NCI-H1417 treated with DMSO at 0.1 percent for 48 hours (cell line): ENCODE measurements at places on chromosomes 5 and 9.
A peak's percentile ranks its signal among the peaks of the same experiment; 100 is the strongest.

GRCh38 chr5:20469792-20470191 is 481.8 kb upstream of the CDH18 start:
- no peak for DNase-seq

DNA sequence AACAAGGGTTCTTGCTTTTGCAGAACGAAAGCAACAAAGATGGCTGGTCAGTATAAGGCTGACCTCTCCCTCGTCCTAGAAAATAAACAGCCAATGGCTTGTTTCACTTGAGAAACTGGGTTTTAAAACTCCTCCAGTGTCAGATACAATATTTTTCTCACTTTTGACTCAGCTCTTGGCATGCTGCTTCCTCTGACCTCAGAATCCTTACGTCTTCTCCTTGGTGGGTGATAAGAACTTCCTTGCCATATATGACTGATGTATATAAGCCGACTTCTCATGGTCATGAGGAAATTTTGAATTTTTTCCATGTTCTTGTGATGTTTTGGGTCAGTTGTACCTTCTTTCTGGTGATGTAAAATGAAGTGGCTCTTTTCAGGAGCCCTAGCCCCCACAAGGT is 3.8 kb downstream of the ZNF618 start:
- DNase-seq, result no peak

DNA sequence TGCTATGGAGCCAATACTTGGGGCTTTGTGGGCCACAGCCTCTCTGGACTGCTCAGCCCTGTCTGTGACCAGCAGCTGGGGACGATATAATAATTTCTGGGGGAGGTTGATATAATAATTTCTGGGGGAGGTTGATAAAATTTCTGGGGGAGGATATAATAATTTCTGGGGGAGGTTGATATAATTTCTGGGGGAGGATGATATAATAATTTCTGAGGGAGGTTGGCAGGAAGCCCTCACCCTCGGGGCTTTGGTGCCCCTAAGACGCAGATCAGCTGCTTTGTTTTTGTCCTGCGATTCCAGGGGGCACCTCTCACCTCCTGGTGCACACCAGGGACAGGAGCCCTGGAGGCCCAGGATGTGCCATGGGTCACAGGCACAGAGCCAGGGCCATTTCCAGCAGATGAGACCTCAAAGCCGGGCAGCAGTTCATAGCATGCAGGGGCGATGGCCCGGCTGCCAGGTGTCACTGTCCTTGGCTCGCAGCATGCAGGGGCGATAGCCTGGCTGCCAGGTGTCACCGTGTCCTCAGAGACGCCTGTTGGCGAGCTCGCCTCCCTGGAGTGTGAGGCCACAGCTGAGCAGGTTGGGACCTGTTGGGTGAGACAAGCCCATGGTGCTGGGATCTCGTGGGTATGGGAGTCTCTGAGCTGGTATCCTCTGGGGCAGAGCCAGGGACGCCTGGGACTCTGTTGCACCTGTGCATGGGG is 3.8 kb upstream of the TOR4A start:
- DNase-seq, result no peak

DNA sequence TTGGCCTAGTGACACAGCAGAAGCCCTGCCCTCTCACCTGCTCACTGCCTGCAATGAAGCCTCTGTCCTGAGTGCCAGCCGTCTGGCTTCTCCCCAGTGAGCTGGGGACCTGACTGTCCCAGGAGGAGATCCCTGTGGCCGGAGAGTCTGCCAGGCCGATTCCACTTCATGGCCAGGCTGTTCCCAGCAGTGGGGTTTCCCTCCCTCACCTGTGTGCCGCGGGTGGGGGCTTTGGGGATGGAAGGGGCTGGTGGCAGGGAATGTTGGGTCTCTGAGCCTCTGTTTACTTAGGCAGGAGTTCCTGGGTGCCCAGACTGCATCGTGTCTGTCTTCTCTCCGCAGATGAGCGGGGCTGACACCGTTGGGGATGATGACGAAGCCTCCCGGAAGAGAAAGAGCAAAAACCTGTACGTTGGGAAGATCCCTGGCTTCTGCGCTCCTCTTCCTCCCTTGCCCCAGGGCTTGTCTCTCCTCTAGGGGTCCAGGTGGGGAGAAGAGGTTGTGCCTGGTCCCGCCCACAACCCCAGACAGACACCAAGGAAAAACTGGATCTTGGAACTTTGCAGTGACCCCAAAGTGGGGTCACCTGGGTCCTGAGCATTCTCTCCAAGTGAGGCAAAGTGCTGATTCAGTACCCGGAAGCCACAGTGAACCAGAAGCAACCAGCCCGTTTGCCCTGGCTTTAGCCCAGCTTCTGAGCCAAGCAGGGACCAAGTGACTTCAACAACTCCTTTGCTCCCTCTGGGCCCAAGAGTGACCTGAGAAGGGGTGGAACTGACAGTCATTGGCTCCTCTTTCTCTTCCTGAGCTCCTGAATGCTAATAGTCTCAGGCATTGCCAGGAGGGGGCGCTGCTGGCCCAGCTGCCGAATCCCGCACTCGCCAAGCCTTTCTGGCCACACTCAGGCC is 127.7 kb downstream of the RGS3 start:
- DNase-seq, result no peak

DNA sequence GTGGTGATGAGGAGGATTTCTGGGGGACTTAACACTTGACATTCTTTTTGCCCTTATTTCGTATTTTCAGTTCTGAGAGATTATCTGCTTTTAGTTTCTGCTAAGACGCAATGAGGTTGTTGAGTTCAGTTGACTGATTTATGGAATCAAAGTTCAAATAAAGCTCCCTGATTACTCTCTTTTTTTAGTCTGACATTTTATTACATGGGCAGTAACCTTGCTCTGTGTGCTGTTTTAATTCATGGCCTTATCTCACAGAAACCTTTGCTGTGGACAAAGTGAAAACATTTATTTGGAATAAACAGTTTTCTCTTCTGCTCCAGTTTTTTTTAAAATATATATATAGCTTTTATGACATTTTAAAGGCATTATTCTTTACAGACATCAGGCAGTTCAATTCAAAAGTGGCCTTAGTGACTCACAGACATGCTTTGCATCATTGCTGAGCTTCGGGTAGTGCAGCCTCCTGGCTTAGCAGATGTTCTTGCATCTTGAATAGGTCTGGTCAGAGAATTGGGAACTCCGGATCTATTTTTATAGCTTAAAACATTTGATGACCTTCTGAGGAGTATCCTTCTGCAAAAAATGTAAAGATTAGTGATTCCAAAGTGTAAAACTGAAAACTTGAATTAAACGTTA is 162.9 kb downstream of the FAM170A start:
- DNase-seq, result no peak

GRCh38 chr5:72540759-72541438 is 33.7 kb upstream of the ZNF366 start:
- no peak for DNase-seq

DNA sequence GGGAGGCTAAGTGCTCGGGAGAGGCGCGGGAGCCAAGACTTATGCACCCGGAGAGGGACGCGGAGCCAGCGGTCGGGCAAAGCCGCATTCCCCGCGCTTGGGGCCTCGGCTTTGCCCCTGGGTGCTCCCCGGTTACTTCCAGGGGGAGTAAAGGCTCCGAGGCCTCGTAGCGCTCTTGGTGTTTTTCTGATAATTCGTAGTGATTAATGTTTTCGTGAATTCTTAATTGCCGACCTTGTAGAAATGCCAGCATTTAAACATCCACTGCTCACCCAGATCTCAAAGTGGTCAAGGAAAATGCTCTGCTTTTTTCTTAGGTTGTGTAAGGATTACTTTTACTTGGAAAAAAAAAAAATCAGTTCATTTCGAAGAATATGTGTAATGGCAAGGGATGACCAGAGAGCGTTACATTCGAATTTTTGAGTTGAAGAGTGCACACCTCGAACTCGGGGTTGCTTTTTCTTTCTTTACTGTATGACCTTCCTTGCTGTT is 654 bp upstream of the TUT7 start:
- DNase-seq, result no peak

GRCh38 chr9:122336866-122337555 is 33.8 kb upstream of the PTGS1 start:
- DNase-seq, result no peak

GRCh38 chr5:132425975-132426524 is 56.5 kb downstream of the SLC22A5 start:
- DNase-seq, result no peak

DNA sequence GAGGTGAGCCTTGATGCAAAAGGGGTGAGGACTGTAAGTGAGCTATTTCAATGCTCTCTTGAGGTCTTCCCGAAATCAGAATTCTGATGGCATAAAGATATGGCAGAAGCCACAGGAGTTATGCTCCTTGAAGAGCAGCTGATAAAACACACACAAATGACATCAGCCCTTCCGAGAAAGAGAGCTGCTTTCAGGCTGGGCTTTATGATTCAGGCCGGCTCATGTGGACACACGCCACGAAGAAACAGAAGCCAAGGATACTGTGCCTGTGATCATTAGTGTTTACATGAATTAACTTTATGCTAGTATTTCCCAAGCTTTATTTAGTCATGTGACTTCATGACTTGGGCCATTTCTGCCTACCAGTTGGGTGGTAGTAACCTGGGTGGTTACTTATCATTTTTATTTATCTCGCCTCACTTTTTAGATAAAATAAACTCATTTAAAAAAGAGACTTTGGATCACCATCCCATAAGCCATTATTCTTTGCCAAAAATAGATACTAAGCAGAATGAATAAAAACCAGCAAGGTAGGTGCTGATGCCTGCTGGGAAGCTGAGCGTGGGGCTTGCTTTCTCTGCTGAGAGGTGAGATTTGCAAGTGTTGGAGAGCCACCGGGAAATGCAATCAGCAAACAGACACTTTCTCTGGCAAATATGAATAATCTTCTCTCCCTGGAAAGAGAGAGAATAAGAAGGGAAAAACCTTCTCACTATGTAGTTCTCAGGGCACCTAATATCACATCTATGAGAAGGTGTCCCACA is 73.0 kb upstream of the SLC25A51 start:
- no peak for DNase-seq

DNA sequence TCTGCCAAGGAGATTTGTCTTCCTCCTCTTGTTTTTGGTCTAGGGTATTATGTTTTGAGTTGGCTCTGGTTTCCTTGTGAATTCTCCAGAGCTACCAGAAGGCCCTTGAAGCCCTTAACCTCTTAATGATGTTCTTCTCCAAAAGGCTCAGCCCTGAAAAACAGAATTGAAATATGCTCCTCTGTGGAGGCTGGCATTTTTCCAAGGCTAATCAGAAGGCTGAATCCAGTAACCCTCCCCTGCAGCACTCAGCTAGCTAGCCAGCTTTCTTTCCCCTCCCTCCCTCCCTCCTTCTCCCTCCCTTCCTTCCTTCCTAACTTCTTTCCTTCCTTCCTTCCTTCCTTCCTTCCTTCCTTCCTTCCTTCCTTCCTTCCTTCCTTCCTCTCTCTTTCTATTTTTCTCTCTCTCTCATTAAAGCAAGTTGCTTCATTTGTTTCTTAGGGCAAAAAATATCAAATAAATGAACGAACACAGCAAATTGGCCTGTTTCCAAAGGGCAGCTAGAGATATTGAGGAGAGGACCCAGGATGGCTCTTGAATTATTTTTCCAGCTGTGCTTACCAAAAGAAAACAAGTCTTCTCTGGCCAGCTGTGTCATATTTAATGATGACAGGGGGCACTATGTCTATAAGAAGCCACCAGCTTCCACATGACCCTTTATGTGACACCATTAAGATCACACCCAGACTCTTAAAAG is 38.7 kb downstream of the JAKMIP2 start:
- DNase-seq, result peak; percentile 44

DNA sequence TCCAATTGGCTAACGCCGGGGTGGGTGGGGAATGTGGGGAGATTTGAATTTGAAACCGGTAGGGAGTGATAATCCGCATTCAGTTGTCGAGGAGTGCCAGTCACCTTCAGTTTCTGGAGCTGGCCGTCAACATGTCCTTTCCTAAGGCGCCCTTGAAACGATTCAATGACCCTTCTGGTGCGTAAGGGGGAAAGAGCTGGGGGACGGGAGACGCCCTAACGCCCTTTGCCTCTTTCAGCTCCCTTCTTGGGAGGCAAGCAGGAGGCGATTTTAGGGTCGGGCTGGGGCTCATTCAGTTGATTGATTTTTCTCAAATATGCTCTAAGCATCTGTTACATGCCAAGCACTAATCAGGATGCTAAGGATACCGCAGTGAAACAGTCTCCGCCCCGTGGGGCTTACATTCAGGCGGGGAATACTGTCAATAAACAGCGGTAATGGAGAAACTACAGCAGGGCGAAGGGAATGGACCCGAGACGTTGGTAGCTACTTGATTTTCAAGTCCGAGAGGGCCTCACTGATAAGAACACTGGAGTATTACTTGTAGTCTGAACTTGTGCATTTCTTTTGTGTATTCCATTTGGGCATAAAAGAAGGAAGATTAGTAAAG is at the start of gene HMMR:
TSS of gene HMMR (plus strand) at position 71 of the 610 bp plus-strand sequence. CDS start at position 132, 61 bp downstream.
- no peak for DNase-seq

DNA sequence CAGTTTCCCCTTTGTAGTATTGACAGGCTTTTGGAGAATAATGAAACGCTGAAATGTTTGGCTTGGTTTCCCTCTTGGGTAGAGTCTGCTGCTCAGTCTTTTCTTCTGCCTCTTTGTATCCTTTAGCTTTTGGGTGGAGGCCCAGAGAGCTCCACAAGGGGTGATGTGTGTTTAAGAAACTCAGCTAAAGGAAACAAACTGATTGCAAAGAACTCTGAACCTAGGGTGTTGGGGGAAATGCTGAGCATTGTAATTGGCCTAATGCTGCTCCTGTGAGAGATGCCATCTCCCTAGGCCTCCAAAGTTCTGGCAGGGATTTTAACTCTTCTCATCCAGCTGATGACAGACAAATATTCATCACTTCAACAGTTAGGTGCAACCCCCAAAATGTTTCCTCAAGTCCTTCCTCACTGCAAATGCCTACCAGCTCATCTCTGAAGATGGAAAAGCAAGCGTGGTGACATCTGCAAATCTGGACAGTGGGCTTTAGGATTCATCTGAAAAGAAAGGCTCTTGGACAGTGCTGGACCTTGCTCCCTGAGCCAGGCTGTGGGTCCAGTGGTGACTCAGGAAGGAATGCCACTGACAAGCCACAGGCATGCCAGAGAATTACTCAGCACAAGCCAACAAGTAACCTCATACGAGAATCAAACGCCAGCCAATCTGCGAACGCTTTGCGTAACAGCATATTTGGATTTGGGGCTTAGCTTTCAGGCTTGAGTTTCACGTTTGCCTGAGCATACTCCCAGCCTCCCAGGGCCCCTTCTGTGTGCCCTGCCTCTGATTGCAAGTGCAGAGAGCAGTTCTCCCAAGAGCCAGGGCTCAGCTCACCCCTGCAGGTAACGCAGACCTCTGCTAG is 30.5 kb upstream of the ZSWIM6 start:
- DNase-seq, result no peak

- no peak for DNase-seq
These were observed 40.3 kb upstream of the NAA35 start for GRCh38 chr9:85900504-85901201.

DNA sequence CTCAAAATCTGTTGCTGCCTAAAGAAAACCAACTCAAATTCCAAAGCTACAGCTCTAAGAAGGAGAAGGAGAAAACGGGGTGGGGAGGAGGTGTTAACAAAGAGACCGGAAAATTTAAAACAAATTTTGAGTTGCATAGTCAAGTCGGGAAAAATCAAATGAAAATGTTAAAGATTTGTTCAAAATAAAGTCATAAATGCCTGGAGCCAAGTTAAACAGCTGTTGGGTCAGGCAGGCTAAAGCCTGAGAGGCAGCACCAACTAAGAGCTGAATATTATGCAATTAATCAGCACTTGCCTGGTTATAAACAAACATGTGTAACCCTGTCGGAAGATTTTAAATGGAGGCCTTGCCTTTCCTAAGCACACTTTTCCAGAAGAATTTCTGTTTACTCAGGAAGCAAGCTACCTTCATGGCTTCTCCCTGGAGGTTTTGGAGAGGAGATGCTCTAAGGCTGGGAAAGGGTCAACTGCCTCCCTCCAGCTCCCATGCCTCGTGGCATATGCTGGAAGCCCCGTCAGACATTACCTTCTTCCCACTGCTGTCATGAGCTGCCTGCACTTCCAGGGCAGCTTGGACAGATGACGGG is 270.5 kb downstream of the DMRT2 start:
- no peak for DNase-seq

GRCh38 chr5:56819060-56819881 is 3.9 kb downstream of the MAP3K1 start:
- DNase-seq, result no peak
